ENCODE measurements at places on chromosomes 1 and 21.
A peak's percentile ranks its signal among the peaks of the same experiment; 100 is the strongest.

- no peak for DNase-seq
Measured at GRCh38 chr1:34426325-34426896, 249.7 kb downstream of the C1orf94 start.

DNA sequence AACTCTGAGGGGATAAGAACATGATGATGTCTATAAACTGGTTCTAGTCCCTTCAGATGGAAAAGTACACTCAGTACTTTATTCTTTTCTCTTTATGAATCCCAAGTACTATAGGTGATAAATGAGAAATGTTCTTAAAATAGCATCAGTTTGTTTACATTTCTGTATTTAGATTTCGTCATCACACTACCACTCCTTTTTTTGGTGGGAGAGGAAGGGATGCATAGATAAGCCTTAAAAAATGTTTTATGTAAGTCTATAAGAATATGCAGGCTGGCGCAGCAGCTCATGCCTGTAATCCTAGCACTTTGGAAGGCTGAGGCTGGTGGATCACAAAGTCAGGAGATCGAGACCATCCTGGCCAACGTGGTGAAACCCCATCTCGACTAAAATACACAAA is 144.8 kb downstream of the USP25 start:
- no peak for DNase-seq

- DNase-seq, result no peak
Measured at GRCh38 chr1:7267493-7267892, 482.2 kb downstream of the CAMTA1 start.

DNA sequence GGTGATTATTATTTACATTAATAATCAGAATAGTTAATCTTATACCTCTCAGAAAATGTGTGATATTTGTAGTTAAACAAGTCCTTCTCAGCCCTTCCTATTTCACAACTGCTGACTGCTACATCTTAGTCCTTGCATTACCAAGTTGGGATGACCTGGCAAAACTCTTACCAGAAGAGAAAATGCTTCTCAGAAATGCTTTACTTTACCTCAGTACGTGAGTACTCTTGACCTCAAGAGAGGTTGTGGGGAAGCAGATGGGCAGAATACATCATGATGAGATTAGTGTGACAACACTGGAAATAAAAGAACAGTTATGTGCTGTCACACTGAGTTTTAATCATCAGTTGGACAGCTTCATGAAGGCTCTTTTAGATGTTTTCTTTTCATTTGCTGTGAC is 16.2 kb downstream of the CFAP126 start:
- no peak for DNase-seq

DNA sequence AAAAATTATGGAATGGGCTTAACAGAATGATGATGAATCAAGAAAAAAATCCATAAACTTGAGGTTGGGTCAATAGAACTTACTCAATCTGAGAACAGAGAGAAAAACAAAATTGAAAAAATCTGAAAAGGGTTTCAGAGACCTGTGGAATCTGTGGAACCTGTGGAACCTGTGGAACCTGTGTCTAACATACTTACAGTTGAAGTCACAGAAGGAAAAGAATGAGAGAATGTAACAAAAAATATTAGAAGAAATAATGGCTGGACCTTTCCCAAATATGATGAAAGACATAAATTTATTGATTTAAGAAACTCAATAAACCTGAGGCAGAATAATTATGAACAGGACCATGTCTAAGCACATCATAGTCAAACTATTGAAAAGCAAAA is 17.7 kb upstream of the QSOX1 start:
- DNase-seq, result no peak

- no peak for DNase-seq
Measured at GRCh38 chr1:162265983-162266382, 110.7 kb downstream of the SPATA46 start.

- DNase-seq, result no peak
Measured at GRCh38 chr1:245652660-245653427, 498.1 kb downstream of the KIF26B start.

- DNase-seq, result no peak
Measured at GRCh38 chr1:60889709-60890108, 192.7 kb upstream of the NFIA start.

GRCh38 chr1:101079341-101079740 is 53.8 kb upstream of the DPH5 start:
- DNase-seq, result no peak

GRCh38 chr1:204127597-204128242 is 24.1 kb downstream of the ETNK2 start:
- DNase-seq, result peak; percentile 8

DNA sequence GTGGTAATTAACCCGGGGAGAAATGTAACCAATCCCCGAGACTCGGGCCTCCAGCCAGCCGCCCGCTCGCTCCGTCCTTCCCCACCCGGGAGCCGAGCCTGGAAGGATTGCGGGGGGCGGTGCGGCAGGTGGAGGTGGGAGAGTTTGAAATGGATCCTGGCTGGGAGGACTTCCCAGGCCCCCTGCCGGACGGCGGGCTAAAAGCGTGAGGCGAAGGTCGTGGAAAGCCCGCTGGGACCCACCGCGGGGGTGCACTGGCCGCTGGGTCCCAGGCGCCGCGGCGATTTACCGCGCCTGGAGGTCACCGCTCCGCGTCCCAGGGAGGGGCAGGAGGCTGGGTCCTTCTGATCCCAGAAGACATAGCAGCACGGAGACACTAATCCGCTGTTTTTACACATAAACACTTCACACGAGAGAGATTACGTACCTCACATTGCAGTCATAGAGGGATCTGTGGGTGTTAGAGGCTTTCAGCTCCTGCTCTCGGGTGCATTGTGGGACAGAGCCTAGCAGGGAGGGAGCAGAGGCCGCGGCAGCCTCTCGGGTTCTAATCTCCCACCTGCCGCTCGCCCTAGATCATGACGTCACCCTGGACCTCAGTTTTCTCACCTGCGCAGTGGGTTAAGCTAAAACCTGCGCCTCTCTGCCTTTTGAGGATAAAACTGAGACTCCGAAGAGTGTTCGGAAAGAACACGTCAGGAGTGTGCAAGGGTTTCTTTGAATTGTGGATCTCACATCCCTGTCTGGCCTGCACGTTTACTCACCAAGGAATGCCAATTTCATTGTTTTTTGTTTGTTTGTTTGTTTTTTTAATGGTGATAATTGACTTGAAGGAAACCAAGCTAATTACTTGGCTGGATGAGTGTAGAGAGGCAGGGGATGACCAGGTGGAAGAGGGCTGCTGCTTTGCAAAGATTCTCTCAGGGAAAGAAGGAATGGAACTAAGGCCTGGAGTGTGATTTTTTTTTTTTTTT is 17.1 kb upstream of the TMEM9 start:
- DNase-seq, result no peak

GRCh38 chr1:162677607-162678371 is 45.5 kb downstream of the DDR2 start:
- DNase-seq, result no peak

DNA sequence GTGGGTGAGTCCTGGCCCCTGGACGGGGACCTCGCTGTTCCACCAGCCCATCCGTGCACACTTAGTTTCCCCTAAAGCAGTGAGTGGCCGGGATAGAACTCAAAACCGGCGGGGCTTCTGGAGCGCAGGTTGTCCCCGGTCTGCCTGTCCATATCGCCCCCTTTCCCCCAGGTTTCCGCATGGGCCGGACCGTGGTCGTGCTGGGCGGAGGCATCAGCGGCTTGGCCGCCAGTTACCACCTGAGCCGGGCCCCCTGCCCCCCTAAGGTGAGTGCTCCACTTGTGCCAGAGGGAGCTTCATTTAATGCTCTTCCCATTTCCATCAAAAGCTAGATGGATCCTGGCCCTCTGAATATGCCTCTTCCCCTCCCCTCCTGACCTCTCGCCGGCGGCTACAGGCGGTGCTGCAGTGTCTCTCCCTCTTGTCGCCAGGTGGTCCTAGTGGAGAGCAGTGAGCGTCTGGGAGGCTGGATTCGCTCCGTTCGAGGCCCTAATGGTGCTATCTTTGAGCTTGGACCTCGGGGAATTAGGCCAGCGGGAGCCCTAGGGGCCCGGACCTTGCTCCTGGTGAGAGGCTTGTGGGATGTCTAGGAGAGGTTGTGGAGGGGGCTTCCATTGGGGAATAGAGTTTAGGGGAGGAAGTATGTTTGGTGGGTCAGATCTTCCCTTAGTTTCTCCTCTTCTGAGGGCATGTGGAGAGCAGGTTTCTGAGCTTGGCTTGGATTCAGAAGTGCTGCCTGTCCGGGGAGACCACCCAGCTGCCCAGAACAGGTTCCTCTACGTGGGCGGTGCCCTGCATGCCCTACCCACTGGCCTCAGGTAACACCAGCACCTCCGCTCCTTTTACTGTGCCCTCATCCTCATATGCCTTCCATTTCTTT is 683 bp downstream of the PPOX start:
- peak; percentile 77 for DNase-seq

DNA sequence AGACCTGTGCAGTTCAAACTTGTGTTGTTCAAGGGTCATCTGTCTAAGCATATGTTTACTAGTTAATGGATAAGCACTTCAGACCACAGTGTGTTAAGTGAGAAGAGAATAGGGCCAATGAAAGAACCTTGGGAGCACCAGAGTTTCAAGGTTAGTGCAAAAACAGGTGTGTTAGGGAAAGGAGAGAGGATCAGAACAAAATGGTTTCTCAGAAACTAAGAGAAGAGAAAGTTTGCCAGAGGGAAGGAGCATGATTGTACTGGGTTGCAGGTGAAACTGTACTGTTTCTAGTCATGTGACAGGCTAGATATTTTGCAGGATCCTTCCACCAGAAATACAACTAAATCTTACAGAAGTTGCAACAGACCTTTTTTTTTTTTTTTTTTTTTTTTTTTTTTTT is 23.3 kb downstream of the RPRD2 start:
- DNase-seq, result no peak

DNA sequence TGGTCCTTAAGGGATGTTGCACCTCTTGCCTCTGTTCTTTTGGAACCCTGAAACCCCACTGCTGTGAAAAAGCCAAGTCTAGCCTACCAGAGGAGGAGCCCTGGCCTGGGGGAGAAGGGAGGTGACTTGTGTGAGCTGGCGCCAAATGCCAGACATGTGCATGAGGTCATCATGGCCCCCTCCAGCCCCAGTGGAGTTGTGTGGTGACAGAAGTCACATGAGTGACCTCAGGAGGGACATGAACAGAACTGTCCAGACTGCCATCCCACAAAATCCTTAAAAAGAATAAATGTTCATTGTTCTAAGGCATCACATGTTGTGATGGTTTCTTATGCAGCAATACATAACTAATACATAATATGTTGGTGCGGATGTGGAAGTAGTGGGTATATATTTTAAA is 10.8 kb downstream of the HHAT start:
- DNase-seq, result no peak

DNA sequence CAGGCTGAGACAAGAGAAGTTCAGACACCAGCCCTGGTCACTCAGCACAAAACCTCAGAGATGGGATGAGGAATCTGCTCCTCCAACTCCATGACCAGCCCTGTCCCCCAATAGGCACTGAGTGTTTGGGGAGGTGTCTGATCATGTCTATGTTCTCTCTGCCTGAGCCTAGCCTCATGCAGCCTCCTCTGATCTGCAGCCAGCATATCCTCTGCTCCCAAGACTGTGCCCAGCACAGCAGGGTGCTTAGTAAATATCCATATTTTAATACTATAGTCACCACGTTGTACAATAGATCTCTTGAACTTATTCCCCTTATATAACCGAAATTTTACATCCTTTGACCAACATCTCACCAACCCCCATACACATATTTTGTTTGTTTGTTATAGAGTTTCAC is 202.9 kb downstream of the MATN1 start:
- DNase-seq, result no peak

- no peak for DNase-seq
Measured at GRCh38 chr1:215673943-215674342, 106.8 kb downstream of the KCTD3 start.
